ENCODE measurements at places on chromosomes 16 and 17. TPM values are rescaled to one million over a fixed set of nuclear protein-coding genes. Genes with fewer than 3 reads are reported as not detected.

- H3K4me1 ChIP-seq: peaks cover 7% of the 10 kb centered on the region
- H3K27me3 ChIP-seq: peaks cover 16% of the 10 kb centered on the region
- peak; percentile 96 for DNase-seq
- no peak overlapping the region for H3K27ac ChIP-seq
These were observed 135.4 kb downstream of the KCNJ12 start for GRCh38 chr17:21511363-21512195.

- no peak overlapping the region for H3K4me3 ChIP-seq
- H3K4me1 ChIP-seq: no peaks in the 10 kb centered on the region
- H3K27me3 ChIP-seq: no peaks in the 10 kb centered on the region
- H3K27ac ChIP-seq: no peak overlapping the region
- no peak for DNase-seq
These were observed 391.4 kb downstream of the WWOX start for GRCh38 chr16:78490847-78491246.

DNA sequence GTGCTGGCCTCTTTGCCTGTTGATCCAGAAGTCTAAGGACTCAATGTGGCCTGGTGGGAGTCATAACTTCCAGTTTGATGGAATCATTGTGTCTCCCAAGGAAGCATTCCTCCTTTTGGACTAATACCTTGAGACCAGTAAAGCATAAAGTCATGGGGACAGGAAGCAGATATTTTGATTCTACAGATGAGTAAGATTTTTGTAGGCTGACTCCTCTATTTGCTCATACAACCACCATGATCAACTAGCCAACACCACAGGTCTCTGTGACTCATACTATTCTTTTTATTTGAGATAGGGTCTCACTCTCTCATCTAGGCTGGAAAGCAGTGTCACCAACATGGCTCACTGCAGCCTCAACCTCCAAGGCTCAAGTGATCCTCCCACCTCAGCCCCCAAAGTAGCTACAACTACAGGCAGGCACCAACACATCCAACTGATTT lies 6.2 kb downstream of the MT2A start:
- DNase-seq: peak; percentile 89
- H3K36me3 ChIP-seq: no peaks in the 10 kb centered on the region
- no peaks in the 10 kb centered on the region for H3K27me3 ChIP-seq

Gene KRTAP3-2
- total RNA-seq: not detected
